ENCODE measurements at places on chromosomes 1 and 21.

DNA sequence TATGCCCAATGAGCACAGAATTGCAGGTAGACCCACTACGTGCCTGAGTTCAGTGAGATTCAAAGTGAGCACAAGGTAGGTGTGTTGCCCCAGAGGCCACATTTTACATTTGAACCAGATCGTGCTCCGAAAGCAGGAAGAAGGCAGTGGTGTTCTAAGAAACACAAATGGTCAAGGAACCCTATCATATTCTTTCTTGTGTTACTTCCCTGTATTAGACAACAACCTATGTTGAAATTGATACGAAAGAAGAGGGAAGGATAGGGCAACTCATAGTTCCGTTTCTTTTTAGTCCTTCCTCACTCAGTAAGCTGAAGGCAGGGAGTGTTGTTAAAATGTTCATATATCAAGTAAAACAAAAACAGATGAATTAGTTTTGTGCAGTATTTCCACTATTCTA is 33.9 kb downstream of the OLFML2B start:
- DNase-seq: no peak

DNA sequence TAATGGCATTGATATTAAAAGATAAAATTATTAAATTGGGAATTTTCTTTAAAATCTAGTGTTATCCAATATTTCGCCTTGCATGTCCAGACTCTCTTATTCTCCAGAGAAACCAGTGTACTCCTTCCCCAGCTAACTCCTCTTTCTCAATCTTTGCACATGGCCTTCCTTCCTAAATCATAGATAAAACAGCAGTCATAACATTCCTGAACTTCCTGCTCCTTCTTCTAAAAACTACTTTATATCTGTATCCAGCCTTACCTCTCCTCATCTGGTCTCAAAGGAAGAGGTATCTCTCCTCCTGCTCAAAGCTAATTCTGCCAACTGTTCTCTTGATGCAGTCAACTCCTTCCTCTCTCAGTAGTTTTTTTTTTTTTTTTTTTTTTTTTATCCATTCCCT is 39.5 kb upstream of the NEK7 start:
- DNase-seq: no peak

DNA sequence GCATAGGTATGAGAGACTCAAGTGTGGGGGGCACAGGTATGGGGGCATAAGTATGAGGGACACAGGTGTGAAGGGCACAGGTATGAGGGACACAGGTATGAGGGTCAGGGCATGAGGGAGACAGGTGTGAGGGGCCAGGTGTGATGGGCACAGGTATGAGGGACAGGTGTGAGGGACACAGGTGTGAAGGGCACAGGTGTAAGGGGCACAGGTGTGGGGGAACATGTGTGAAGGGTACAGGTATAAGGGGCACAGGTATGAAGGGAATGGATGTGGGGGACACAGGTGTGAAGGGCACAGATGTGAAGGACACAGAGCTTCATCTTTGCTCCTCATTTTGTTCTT is 41.2 kb upstream of the CACNA1E start:
- DNase-seq: no peak

DNA sequence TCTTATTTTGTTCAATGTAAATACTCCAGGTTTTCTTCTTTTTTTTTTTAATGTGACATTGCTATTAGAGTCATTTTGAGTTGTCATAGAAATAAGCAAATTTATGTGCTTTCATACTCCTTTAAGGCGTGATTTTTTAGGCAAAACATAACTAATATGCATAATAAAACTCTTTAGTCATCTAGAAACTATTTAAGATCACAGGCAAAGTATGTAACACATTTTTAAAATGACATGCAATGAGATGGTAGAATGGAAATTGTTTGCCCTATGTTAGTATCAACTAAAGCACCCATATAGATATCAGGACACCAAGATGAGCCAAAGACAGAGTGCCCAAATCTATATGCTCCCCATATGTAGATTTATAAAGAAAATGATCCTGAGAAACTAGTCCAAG is 41.5 kb upstream of the SGIP1 start:
- no peak for DNase-seq

- no peak for DNase-seq
Measured at GRCh38 chr1:56957931-56958330, 7.9 kb downstream of the C8B start.

DNA sequence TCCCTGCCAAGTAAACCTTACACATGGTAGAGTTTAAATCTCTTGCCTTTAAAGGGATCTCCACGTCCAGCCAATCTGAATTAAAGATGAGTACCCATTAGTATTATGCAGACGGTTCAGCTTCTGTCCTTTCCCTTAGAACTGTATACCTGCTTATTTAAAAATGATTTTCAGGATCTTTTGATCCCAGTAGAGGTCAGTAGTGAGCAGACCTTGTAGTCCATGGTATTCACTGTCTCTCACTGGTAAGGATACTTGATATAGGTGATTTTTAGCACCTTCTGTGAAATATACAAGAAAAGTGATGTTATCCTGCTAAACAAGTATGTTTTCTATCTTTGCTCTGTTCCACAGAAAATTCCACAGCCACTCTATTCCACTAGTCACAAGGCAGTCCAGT is 1211.6 kb upstream of the ADGRL4 start:
- DNase-seq: peak; percentile 67

DNA sequence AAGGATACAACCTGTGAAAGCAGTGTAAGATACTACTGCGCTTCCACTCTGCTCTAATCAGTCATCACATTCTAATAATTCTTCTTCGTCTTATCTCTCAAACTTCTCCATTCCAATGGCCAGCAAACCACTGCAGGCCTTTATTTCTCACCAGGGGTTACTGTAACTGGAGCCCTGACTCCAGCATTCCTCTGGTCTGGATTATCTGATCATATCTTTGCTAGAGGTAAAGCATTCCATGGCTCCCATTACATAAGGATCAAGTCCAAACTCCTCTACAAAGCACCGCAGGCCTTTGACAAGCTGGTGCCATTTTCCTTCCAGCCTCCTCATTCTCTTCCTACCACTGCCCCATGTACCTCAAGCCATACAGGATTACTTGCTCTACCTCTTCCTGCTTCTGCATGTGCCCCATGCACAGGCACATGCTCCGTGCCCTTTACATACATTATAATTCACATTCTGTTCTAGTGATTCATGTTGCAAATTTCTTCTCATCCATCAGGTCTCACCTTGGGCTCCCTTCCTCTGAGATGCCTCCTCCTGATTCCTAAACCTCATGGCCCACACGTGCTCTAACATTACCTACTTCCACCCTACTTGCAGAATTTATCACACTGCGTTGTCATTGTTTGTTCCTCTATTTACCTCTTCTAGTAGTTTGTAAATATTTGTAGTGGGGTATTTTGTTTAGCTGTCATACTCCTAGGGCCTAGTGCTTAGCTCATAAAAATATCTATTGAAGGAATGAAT is 9.3 kb upstream of the SERBP1 start:
- no peak for DNase-seq

- no peak for DNase-seq
Measured at GRCh38 chr1:59162665-59163064, 134.2 kb upstream of the FGGY start.

DNA sequence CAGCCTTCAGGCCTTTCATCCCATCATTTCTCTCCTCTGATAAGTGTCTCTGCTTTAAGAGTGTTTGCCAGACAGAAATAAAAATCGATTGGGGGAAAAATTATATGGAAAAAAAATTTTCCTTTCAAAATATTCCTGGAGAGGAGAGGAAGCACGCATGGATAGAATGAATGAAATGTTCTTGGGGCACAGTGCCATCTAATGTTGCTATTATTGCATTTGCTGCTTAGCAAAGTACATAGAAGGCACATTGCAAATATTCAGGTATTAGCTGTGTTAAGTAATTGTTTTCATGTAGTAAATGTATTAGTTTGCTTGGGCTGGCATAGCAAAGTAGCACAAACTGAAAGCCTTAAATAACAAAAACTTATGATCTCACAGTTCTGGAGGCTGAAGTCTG is 18.1 kb downstream of the B3GALT5 start:
- DNase-seq: no peak

DNA sequence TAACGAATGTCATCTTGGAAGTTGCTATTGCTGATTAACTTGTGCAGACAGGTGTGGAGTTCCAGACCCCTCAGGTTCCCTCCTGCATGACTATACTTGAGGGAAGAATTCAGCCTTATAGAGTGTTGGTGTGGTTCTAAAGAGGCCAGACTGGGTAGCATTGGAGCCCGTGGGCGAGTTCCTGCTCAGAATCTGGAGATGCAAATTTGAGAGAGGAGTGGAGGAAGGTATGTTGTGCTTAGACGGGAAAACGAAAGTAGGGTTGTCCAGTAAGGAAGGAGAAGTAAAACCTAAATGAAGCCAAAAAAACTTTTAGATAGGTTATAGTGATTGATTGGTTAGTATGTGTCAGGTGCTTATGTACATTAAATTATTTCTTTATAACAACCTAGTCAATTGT is 79.2 kb downstream of the ZNF326 start:
- no peak for DNase-seq

Measured in A673 (cell line).